CD4-positive, alpha-beta T cell treated with Interleukin-15 for 4 hours (primary cell): ENCODE measurements at places on chromosomes 12 and 14.

DNA sequence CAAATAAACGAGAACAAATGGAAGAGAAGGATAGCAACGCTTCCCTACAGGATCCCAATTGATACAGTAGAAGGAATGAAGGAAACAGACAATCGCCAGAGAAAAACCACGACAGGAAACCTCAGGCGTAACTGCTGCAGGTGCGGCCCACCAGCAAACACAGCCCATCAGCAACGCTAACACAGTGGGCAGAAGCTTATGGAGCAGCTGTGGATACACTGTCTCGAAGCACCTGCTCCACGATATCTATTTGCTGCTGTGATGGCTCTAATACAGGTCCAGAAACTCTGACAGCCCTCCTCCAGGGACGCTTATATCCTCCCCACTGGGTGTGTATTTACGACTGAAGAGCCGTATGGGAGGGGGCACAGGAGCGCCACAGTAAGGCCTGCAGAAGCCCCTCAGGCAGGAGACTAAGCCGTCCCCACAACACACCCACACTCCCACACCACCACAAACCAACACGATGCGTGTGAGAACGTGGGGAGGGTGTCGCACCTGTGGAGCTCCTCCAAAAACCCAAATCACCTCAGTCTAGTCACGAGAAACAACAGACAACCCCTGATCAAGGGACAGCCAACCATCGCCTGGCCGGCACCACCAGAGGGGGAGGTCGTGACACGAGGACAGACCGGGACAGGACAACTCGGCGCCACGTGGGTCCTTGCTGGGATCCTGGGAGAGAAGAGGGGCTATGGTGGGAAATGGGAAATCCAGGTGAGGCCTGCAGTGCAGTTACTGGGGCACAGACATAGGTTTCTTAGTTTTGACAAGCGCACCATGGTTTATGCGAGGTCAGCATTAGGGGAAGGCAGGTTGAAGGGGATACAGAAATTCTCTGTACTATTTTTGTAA lies 24.0 kb downstream of the POLE start:
- DNase-seq: no peak

DNA sequence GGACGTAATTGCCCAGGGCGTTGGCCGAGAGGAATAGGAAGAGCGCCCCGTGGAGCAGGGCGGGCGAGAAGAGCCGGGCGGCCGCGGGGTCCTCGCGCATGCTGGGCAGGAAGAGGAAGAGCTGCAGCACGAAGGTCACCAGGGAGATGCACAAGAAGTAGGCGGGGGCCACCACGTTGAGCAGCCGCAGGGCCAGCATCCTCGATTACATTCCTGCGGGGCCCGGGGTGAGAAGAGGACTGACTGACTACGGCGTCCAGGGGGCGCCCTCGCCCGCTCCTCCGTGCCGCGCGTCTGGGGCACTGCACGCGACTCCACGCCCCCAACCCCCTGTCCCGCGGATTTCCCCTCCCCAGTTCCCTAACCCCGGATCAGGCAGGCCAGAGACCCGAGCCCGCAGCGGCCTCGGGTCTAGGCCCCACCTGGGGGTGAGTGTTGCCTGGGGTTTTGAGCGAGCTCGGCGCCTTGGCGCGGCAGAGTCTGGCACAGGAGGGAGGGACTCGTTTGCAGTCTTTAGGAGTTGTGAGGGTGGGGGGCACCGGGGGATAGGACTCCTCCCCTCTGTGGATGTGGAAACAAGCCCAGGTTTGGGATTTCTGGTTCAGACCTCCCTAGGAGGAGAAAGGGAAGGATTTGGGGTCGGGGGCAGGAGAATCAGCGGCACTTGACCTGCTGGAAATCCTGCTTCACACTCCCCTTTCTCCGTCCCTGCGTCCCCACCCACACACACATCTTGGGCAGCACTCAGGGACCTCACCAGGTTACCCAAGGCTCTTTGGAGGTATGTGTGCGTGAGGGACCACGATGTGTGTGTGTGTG lies 1.8 kb downstream of the ZDHHC22 start:
- no peak for DNase-seq

GRCh38 chr14:103520657-103521437 lies 1.8 kb downstream of the CKB start:
- peak; percentile 68 for DNase-seq

DNA sequence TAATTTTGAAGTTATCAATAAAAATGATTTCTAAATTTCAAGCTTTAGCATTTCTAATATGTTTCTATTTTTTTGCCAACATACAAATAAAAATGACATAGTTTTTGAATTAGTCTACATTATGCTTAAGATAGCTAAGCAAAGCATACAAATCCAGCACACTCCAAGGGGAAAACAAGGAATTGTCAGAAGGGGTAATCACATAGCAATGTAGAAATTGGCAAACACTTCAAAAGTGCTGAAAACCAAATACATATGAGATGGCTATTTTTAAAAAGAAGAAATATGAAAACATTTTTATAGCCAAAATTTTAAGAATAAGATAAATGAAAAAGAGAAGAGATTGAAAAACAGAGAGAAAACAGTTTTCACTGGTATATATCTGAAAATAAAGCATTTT lies 308.0 kb downstream of the SLC6A15 start:
- no peak for DNase-seq

GRCh38 chr12:98470469-98471082 lies 44.8 kb upstream of the TMPO start:
- no peak for DNase-seq

DNA sequence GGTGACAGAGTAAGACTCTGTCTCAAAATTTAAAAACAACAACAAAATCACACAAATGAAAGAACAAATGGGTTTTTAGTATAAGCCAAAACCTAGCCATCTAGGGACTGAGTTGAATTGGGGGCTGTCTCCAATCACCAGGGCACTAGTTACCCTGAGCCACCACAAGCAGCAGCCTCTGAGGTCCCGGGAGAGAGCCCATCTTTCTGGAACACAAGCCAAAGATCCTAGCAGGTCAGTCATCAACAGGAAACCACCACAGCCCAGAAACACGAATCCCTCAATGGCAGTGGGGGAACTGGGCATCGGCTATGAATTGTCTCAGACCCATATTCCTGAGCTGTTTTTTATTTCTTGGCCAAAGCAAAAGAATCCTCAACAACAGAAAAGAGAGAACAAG lies 75.3 kb downstream of the KDM2B start:
- DNase-seq: no peak

DNA sequence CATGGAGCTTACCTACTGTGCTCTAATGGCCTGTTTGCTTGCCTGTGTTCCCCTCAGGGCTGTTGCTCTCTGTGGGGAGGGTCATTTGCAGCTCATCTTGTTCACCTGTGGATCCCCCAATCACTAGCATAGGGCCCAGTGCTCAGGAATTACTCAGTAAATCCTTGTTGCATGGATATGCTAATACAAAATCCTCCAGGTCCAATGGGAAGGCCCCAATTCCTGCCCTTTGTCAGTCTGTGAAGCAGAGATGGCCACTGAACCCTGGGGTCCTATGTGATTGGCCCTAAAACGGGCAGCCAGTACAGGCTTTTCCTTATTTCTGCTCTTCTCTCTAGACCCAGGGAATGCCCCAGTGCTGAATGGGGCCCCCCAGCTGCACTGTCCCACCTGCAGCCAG lies 44.1 kb downstream of the FOS start:
- DNase-seq: no peak

DNA sequence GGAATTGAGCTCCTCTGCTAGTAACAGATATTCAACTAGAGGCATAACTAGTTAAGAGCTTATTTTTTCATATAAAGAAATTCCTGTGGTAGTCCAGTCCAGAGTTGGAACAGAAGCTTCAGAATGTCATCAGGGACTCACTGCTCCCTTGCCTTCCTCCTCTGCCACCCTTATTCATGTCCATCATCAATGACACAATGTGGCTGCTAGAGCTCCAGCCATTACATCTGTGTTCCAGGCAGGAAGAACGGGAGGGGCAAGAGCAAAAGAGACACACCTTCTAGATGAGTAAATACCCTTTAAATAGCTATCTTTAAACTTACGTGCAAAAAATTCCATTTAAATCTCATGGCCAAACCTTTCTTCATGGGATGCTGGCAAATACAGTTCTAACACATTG lies 47.3 kb upstream of the HMGA2 start:
- DNase-seq: no peak

- peak; percentile 8 for DNase-seq
These were observed 236.1 kb upstream of the NPAS3 start for GRCh38 chr14:32702562-32702961.

GRCh38 chr12:7989827-7990491 lies 42.6 kb upstream of the FOXJ2 start:
- DNase-seq: peak; percentile 87

DNA sequence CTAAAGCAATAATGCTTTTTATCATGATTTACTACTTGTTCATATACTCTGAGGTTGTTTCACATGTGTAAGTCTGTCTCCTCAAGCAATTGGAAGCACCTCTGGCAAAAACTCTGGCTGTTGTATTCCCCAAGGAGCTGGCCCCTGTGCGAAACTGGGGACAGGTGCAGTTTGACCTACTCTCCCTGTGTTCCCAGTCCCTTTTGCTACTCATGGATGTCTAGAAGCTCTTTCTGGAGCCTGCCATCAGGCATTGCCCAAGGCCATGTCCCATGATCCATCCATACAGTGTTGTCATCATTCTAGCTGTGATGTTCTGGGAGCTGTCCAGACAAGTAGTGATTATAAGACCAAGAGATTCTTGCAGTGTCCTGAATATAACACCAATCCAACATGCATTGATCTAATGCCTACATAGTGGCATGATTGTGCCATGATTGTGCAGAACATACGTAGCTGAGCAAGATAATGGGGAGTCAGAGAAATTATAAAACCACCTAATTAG lies 14.9 kb downstream of the AKAP6 start:
- no peak for DNase-seq

GRCh38 chr12:56087220-56087619 lies 7.3 kb downstream of the ERBB3 start:
- no peak for DNase-seq

GRCh38 chr12:51270951-51271518 lies 820 bp upstream of the SMAGP start:
- no peak for DNase-seq

GRCh38 chr12:75813072-75813471 lies 218.5 kb downstream of the PHLDA1 start:
- DNase-seq: no peak

DNA sequence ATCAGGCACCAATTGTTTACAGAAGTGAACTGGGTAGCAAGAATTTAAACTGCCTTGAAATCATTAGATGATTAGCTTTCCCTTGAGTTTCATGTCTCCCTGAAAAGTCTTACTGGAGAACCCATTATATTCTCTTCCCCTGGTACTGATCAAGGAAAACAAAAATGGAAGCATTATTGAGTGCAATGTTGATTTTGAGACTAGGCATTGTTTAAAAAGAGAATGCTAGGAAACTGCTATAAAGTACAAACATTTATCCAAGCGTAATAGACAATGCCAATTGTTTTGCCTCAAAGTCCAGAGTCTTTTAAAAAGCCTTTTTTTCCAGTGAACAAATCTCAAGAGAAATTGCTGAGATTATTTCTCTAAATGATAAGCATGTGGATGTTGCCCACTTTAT lies 197.0 kb downstream of the CCER1 start:
- no peak for DNase-seq

DNA sequence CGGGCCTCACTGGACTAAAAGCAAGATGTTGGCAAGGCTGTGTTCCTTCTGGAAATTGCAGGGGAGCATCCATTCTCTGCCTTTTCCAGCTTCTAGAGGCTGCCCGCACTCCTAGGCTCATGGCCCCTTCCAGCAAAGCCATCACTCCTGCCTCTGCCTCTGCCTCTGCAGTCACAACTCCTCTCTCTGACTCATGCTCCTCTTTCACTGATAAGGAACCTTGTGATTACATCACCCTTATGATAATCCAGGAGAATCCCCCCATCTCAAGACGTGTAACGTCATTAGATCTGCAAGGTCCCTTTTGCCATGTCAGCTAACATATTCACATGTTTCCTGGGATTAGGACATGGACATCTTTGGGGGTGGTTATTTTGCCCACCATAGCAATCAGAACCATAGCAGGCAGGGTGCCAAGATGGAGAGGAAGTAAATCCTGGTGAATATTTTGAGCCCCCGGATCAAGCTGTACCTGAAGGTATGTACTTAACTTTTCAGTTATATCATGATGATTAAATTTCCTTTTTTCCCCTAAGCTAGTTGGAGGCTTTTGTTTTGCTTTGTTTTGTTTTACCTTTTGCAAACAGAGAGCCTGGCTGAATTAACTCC lies 123.6 kb downstream of the SCARB1 start:
- no peak for DNase-seq

DNA sequence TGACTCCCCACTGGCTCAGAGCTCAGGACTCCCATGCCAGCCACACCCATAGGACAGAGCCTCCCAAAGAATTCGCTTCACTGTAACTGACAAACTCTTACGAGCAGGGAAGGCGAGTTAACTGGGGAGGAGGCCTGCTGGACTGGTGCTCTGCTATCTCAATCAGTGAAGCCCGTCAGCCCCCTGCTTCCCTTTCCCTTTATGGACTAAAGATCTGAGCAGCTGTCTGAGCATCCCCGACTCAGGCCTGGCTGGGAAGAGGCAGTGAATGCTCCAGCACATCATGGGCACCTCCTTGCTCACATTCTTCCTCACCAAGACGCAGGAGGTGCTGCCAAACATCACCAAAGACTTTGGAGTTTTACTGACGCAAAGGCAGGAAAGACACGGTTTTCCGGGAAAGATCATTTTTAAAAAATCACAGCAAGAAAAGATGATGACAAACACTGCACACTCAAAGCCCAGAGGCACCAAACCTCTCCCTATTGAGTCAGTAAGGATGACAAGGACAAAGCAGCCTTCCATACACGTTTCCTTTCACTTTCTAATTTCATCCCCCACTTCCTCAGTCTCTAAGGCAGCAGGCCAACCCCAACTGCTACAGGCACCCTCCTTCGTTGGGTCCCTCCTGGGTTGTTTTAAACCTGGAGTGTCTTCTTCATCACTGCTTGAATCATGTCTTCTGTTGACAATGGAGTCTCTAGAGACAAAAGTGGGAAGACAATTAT lies 45.0 kb upstream of the P2RX7 start:
- DNase-seq: no peak

DNA sequence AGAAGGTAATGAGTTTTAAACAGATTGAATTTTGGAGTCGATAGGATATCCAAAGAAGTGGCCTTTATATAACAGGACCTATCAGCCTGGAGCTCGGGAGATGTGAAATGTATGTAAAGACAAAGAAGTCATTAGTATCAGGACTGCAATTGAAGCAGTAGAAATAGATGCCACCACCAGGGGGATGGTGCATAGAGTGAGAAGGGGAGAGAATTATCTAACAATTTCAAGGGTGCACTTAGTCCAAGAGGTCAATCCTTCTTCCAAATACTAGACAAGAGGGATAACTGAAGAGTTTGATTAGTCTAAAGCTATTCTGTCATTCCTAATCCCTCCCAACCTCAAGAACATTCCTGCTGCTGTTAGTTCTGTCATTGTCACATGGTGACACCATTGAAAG lies 127.8 kb downstream of the CFAP54 start:
- DNase-seq: no peak

- no peak for DNase-seq
These were observed 1236.5 kb downstream of the SLC16A7 start for GRCh38 chr12:60832290-60832689.
